ENCODE measurements at places on chromosomes 2 and 18.

DNA sequence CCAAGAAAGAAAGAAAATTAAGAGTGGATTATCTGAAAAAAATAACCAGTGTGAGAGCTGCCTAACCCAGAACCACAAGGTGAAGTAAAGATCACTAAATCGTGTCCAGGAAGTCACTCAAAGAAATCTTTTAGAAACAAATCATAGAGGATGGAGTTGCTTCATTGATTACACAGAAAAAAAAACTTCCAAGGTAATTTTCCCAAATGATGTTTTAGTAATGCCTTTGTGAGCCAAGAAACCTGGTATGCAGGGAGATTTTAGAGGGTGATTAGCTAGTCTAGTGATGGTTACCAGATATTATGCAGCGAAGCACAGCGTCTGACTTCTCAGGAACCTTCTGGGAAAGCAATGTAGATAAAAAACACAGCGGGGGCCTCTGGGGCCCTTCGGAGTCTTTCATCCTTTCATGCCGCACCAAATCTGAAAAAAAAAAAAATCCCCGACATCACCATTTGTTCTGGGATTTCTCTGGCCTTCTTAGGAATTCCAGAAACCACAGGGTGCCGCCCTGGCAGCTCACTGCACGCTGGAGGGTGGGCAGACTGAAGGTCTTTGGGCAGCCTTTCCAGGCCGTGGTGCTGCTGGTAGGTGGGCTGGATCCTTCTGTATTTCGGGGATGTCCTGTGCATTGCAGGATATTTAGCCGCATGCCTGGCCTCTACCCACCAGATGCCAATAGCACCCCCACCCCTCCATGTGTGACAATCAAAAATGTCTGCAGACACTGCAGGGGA is 17.3 kb downstream of the ALPK2 start:
- DNase-seq, result no peak

- DNase-seq, result no peak
Measured at GRCh38 chr2:69020496-69021426, 7.8 kb downstream of the ANTXR1 start.

- no peak for DNase-seq
Measured at GRCh38 chr2:147577323-147577997, 267.4 kb upstream of the ACVR2A start.

DNA sequence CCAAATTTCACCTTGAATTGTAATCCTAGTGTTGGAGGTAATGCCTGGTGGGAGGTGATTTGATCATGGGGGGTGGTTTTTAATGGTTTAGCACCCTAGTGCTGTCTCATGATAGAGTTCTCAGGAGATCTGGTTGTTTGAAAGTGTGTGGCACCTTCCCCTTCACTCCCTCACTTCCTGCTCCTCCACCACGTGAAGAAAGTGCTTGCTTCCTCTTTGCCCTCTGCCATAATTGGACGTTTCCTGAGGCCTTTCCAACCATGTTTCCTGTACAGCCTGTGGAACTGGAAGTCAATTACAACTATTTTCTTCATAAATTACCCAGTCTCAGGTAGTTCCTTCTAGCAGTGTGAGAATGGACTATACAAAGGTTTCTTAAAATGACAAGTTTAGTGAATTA is 251.8 kb upstream of the NETO1 start:
- DNase-seq, result peak; percentile 82

DNA sequence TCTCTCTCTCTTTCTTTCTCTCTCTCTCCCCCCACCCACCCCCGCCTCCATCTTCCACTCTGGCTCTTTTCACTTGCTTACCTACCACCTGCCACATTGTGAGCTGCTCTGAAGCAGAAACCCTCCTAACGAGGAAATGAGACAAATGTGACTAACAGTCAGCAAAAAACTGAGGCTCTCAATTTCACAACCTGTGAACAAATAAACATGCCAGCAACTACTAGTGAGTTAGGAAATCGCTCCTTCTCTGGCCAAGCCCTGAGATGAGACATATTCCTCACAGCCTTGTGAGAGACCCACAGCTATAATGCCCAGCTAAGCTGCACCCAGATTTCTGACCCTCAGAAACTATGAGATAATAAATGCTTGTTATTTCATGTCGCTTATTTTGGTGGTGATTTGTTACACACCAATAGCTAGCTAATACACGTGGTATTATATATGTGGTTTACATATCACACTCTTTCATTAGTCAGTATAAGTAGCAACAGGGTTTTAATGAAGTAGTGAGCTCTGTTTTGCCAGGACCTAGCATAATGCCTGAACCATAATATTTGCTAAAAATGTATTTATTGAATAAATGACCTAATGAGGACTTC is 8.4 kb upstream of the ZNF521 start:
- DNase-seq, result no peak

- no peak for DNase-seq
Measured at GRCh38 chr2:45441571-45441970, 169.5 kb downstream of the SRBD1 start.

- no peak for DNase-seq
Measured at GRCh38 chr2:34899079-34899478, 1300.0 kb upstream of the FAM98A start.

DNA sequence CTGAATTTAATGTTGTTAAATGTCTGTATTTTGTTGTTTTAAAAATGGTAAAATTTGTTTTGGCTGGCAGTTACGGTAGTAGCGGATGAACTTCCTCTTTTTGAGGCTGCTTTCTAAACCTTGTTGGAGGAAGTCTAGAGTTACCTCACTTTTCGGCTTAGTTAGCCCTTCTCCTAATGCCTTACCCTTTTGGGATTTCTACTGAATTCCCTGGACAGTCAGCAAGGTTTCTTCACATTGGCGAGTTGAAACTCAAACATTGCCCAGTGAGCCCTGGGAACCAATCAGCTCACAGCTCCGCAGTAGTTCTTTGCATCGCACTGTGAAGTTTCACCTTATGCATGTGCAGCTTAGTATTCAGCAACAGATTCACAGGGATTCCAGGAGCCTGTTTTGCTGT is 55.2 kb downstream of the TMEM247 start:
- DNase-seq, result peak; percentile 88

GRCh38 chr2:42872721-42873120 is 80.3 kb upstream of the HAAO start:
- DNase-seq, result peak; percentile 69

DNA sequence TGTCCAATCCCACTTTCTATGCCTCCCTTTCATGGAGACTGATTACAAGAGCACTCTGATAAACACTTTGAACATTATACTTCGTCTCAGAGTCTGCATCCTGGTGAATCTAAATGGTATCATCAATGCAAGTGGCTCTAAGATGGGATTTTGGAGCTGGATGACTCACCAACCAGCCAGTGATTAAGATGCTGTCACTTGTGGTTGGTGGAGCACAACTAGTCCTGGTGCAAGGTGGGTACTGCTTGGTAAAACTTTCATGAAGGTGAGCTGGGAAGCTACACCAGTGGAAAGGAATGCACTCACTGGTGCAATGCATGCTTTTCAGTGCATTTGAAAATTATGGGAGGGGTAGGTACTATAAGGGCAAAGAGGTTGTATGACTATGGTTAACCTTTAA is 137.7 kb upstream of the TRIB2 start:
- DNase-seq, result no peak

DNA sequence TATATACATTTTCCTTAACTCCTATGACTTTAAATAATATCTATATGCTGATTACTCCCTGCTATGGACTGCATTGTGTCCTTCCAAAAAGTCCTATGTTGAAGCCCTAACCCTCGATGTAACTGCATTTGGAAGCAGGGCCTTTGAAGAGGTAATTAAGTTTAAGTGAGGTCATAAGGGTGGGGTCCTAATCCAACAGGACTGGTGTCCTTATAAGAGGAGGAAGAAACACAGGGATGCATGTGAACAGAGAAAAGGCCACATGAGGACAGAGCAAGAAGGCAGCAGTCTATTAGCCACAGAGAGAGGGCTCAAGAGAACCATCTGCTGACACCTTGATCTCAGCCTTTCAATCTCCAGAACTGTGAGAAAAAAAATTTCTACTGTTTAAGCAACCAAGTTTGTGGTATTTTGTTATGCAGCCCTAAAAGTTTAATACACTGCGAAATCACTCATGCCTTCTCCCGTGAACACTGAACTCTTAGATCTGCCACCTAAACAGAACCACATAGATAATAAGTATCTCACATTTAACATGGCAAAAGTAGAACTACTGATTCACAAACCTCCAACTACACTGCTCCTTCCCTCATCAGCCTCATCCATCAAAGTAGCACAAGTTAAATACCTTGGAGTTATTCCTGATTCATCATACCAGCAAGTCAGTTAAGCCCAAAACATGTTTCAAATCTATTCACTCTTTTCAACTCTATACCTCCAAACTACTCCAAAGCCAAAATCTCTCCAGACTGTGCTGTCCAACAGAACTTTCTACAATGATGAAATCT is 65.4 kb downstream of the HIBCH start:
- no peak for DNase-seq

- DNase-seq, result no peak
Measured at GRCh38 chr2:206657087-206657486, 14.8 kb downstream of the FAM237A start.

- no peak for DNase-seq
Measured at GRCh38 chr2:238005528-238005927, 38.7 kb downstream of the UBE2F start.

GRCh38 chr2:111634995-111635538 is 248.9 kb downstream of the ANAPC1 start:
- DNase-seq, result no peak

DNA sequence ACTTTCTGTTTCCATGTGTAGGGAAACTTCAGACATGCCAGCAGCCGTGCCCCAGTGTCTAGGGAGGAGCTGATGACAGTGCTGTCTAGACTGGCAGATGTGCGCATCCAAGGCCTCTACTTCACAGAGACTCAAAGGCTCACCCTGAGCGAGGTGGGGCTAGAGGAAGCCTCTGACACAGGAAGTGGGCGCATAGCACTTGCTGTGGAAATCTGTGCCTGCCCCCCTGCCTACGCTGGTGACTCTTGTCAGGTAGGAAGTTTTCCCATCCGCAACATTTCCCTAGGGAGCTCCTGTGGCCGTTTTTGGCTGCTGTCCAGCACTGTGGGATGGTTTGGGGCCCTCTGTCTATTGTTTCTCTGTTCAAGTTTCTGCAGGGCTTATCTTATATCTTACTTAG is 143.1 kb upstream of the TTC39C start:
- DNase-seq, result no peak

DNA sequence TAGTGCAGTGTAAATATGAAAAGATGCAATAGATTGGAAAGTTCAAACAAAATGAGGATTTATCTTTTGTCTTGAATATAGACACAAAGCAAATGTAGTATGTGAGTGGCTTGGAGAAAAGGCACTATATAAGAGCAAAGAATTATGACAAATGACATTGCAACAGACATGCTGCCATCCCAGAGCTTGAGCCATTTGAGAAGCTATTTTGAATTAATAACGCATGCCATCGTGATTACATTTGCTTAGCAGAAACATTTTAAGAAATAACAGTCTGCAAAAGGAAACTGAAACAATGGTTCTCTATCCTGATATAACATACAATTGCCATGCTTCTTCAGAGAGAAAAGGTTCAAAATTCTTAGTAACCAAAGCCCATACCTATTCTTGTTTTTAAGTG is 677.1 kb downstream of the ZEB2 start:
- DNase-seq, result no peak

GRCh38 chr2:64638502-64639120 is 15.1 kb downstream of the SERTAD2 start:
- DNase-seq, result no peak

- peak; percentile 74 for DNase-seq
Measured at GRCh38 chr2:15242936-15243461, 318.1 kb downstream of the NBAS start.

- DNase-seq, result no peak
Measured at GRCh38 chr2:82795446-82795845, 1663.6 kb downstream of the SUCLG1 start.

DNA sequence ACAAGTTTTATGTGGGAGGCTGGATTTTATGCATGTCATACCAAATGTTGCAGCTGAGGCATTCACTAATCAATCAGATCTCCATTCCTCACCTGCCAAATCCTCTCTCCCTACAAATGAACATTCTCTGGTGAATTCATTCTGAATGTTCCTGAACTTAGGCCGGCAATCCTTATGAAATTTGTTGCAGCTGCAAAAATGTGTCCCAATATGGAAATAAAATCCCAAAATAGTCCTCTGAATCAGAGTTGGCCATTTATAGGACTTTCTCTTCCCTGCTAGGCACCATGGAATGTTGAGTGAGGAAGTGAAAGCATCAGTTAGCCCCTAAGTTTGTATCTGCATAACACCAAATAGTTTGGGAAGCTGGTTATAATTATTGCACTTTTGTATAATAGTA is 25.6 kb downstream of the GCA start:
- no peak for DNase-seq

DNA sequence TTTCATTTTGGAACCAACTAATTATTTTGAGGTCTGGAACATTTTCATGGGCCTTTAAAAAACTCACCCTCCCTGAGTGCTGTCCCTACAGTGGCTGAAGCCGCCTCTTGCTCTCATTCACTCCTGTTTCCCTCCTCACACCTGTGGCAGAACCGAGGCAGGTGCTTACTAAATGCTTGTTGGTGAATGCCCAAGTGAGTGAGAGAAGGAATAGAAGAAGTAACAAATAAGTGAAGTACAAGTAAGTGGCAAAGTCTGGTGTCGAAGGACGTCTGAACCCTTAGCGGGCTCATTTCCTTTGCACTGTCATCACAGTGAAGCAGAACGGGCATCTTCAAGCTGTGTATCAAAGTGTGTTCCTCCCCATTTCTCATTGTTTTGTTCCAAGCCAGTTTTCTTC is 135.2 kb downstream of the RHBDD1 start:
- no peak for DNase-seq

DNA sequence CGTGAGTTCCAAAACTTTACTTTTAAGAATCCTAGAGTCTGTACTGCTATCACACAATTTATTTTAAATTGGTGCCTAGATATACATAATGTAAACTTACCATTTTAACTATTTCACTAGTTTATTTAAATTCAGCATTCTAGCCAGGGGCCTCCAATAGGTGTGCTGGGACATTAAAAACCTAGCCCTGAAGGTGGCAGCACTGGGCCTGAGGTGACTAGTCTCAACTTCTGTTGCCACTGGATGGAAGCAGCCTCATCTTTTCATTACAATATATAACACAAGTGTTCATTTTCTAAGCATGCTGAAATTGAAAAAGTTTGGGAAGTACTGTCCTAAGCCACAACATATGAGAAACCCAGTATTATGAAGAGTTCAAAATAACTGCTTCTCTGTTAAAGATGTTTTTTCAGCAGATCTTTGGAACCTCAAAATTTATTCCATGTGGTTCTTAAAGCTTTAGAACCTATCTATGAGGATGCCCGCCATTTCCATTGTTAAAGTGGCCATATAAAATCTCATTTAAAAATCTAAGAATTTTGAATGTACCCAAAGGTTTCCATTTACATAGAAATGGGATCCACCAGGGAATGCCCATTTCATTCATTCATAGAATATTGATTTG is 2.9 kb upstream of the RBBP8 start:
- DNase-seq, result peak; percentile 47

GRCh38 chr2:3142210-3142609 is 235.4 kb downstream of the EIPR1 start:
- no peak for DNase-seq

DNA sequence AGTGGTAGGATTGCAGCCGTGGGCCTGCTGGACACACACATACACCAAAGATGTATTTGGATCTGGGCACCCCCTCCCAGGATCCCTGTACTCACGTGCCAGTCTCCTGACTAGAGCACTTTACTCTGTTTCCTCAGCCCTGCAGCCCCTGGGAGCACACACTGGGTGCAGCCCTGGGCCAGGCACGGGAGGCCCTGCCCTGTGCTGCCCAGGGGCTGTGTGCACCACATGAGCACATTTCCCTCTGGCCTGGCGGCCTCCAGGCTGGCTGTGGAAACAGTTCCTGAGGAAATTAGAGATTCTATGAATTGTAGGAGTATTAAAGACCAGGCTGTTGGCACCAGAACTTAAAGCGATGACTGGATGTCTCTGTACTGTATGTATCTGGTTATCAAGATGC is 45.4 kb downstream of the BCL2L11 start:
- DNase-seq, result no peak

Data from MV-4-11 (cell line).